T-helper 1 cell (primary cell): ENCODE measurements at places on chromosomes 4 and X.

DNA sequence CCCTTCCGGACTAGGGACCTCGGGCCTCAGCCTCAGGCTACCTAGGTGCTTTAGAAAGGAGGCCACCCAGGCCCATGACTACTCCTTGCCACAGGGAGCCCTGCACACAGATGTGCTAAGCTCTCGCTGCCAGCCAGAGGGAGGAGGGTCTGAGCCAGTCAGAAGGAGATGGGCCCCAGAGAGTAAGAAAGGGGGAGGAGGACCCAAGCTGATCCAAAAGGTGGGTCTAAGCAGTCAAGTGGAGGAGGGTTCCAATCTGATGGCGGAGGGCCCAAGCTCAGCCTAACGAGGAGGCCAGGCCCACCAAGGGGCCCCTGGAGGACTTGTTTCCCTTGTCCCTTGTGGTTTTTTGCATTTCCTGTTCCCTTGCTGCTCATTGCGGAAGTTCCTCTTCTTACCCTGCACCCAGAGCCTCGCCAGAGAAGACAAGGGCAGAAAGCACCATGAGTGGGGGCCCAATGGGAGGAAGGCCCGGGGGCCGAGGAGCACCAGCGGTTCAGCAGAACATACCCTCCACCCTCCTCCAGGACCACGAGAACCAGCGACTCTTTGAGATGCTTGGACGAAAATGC, at the start of gene WAS:
Gene WAS, plus strand, starts transcription at position 389 of the 572 bp plus-strand sequence. Its CDS starts 55 bp downstream, at position 444.
- DNase-seq: peak; percentile 82

DNA sequence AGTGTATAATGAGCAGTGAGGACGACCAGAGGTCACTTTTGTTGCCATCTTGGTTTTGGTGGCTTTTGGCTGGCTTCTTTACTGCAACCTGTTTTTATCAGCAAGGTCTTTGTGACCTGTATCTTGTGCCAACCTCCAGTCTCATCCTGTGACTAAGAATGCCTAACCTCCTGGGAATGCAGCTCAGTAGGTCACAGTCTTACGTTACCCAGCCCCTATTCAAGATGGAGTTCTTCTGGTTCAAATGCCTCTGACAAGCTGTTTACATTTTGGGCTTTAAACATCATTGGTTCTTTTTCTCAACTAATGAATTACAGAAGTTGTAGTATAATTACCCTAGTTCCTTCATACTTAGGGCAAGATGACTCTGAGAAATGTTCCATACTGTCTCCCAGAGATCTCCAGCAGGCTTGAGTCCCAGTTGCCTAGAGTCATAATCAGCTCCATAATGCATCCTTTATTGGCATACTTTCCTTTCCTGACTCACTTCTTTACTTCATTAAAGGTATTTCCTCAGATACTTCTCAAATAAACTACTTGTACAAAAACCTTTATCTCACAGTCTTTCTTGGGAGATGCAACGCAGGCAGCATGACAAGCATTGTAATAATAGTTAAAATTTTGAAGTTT, 136.5 kb downstream of the KDM6A start:
- no peak for DNase-seq

GRCh38 chr4:170399581-170400293, 310.0 kb upstream of the AADAT start:
- DNase-seq: no peak

GRCh38 chr4:123522646-123523045, 126.1 kb downstream of the SPRY1 start:
- DNase-seq: no peak

GRCh38 chr4:7360806-7361205, 73.9 kb downstream of the PSAPL1 start:
- DNase-seq: no peak

DNA sequence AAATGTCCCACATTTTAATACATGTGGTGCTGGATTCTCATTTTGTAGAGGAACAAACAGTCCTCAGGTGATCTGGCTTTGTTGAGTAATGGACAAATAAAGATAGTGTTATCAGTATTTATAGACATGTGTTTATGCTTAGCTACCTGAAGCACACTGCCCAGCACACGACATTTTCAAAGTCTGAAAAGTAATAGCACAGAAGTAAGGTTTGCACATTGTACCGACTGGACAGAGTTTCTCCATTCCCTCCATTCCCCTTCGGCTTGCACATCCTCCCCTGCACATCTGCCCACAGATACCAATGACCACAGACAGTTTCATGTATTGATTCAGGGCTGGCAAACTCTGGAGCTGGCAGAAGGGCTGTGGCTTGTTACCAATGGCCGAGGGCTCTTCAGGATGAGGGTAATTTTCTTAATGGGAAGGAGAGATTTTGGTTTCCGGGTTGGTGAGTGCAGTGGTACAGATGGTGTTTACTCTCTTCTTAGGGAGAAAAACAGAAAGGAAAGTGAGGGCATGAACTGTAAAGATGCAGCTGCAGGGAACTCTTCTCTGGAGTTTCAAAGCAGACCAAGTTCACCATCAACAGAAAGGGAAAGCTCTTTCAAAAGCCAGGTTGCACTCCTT, 2.3 kb downstream of the GRPR start:
- DNase-seq: no peak

- peak; percentile 32 for DNase-seq
Measured at GRCh38 chr4:1309261-1310010, 19.7 kb downstream of the MAEA start.

GRCh38 chr4:625631-626161, 323 bp downstream of the PDE6B start:
- DNase-seq: no peak

- no peak for DNase-seq
Measured at GRCh38 chr4:48974979-48975640, 11.0 kb upstream of the CWH43 start.

DNA sequence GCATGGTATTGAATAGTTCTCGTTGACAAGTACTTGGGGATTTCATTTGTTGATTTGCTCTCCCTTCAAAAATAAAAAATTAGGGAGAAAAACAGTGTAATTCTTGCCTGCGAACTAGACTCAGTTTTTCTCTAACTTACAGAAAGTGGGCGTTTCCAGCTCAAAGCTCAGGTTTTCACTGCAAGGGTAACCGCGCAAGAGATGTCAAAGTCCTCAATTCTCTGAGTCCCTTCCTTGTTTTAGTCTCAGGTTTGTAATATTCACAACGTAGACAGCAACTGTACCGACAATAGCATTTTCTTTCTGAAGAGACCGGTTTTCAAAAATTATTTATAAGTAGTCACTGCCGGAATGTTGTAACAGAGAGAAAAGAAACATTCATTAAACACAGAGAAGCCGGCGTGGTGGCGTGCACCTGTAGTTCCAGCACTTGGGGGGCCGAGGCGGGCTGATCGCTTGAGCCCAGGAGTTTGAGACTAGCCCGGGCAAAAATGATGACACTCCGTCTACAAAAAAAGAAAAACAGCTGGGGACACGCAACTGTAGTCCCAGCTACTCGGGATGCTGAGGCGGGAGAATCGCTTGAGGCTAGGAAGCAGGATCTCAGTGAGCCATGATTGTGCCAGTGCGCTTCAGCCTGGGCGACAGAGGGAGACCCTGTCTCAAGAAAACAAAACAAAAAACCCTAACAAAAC, 774 bp downstream of the ZCCHC4 start:
- DNase-seq: no peak

GRCh38 chrX:3029129-3029528, 12.1 kb upstream of the ARSF start:
- DNase-seq: no peak

DNA sequence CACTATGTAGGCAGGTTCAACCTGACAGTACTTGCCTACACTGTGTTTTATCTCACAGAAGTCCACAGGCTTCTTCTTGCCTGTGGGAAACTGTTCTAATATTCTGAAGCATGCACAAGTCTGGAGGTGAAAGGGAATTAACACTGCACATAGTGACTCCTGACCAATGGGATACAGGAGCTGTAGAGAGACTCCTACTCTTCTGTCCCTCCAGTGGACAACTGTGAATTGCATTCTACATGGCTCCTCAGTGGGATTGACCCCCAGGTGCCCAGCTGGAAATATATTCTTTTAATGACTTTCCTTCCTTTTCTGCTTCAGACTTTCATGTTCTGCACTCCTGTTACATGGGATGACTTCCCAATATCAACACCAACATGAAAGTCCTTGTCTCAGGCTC, 8.2 kb upstream of the YIPF6 start:
- DNase-seq: no peak

- peak; percentile 46 for DNase-seq
Measured at GRCh38 chrX:1316527-1316926, 20.1 kb upstream of the IL3RA start.

- no peak for DNase-seq
Measured at GRCh38 chr4:20652226-20652885, 47.9 kb upstream of the PACRGL start.

GRCh38 chr4:5517372-5517771, 191.0 kb downstream of the EVC2 start:
- DNase-seq: no peak

DNA sequence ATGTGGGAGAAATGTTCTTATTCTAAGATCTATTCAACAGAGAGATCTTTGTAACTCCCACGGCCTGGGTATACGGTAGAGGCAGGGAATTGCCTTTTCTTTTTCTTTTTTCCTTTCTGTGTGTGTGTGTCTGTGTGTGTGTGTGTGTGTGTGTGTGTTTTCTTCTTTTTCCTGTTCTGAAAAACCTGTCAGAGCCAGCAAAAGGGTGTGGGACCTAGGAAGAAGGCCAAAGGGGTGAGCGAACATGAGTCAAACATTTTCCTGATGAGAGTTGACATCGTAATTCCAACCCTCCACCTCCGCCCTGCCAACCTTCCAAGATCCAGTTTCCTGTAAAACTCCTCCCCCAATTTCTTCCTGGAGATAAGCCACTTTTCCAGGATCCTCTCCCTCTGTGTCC, 2.8 kb upstream of the CHIC2 start:
- DNase-seq: no peak

GRCh38 chr4:100360211-100360610, 157.6 kb downstream of the EMCN start:
- DNase-seq: no peak

- DNase-seq: no peak
Measured at GRCh38 chrX:128862557-128862956, 660.7 kb downstream of the SMARCA1 start.

- DNase-seq: no peak
Measured at GRCh38 chrX:24260842-24261550, 52.9 kb downstream of the SUPT20HL2 start.

GRCh38 chr4:140162596-140162995, 8.6 kb upstream of the MAML3 start:
- DNase-seq: no peak

DNA sequence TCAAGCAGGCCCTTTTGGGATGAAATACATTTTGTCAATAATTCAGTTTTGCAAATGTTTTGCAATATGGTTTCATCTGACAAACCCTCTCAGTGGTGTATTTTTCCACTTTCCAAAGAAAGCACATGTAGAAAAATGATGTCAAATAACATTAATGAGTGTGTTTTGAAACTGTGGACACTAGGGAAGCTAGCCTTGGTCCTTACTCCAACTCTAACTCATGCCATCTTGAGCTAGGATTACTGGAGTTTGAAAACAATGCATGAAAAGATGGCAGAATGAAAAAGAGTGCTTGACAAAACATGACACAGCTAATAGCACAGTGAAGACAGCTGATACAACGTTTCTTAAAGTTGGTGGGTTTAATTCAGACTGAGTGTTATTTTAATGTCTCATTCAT, 41.4 kb downstream of the HAND2 start:
- no peak for DNase-seq

GRCh38 chrX:83511208-83511607, 3.1 kb downstream of the POU3F4 start:
- no peak for DNase-seq

GRCh38 chr4:88008122-88008742, 797 bp downstream of the PKD2 start:
- DNase-seq: peak; percentile 8

GRCh38 chrX:69507500-69507789, 3.3 kb downstream of the NALF2 start:
- no peak for DNase-seq

DNA sequence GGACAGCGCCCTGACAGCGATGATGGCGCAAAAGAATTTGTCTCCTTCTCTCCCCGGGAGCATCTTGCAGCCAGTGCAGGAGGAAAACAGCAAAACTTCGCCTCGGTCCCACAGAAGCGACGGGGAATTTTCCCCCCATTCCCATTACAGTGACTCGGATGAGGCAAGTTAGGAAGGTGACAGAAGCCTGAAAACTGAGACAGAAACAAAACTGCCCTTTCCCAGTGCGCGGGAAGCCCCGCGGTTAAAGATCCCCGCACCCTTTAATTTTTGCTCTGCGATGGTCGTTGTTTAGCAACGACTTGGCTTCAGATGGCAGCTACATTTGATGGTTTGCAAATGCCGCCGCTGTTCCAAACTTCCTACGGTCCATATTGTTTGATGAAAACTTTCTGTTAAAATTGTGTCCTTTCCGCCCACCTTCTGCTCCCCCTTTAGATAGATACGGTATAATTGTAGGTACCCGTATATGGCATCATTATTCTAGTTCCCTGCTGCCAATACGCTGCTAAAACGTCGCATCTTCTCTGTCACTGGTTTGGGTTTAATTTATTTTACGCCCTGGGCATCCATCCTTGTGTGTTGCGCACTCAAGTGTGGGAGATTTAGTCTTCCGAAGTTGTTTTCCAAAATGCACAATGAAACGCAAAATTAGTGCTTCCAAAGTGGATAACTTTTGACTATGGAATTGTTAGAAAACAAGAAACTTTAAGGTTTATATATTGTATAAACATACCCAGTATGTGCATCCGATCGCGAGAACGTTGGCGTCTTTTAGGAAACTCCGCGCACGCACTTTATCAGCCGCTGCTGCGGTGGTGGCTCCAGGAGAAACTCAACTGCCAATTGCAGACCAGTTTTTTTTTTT, 1.5 kb downstream of the ATOH1 start:
- DNase-seq: no peak

DNA sequence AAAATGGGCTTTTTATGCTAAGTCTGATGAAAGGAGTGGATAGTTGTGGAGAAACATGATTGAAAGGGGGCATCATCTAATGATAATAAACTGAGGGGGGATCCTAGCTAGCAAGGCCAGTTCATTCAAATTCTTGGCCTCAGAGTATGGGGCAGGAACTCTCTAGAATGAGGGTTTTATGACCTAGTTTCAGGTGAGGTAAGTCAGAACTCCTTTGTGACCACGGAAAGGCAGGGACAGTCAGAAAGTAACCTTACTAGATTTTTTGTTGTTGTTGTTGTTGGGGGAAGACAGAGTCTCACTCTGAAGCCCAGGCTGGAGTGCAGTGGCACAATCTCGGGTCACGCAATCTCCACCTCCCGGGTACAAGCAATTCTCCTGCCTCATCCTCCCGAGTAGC, 1.5 kb upstream of the PAQR3 start:
- DNase-seq: no peak

DNA sequence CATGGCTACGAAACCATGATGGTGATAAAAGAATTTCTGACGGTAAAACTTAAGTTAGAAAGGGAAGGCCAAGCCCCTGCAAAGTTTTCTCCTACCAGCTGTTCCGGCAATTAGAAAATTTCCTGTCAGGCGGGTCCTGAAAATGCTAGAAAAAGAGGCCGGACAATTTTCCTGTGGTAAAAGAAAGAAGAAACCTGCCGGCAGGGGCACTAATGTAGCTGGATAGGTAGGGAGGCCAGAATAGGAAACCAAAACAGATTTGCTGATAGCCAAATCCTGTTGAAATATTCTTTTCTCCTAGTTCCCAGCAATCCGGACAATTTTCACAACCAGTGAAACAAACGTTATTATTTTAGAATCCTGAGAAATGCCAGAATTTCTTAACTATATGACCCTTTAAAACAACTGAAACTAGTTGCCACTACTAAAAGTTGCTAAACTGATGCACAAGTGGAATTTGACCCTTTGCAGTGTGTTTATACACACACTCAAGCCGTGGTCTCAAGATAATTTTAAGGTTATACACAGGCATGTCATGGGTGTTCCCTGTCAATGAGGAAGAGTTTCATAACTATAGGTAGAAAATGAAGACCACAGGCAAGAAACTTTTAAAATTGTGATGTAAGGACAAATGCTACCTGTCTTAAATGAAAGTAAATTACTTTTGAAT, 47.7 kb downstream of the RPS6KA3 start:
- DNase-seq: no peak
